ENCODE measurements at places on chromosomes 2 and 18.
A peak's percentile ranks its signal among the peaks of the same experiment; 100 is the strongest.

GRCh38 chr2:39202639-39203369, 41.0 kb downstream of the CDKL4 start:
- DNase-seq: no peak

DNA sequence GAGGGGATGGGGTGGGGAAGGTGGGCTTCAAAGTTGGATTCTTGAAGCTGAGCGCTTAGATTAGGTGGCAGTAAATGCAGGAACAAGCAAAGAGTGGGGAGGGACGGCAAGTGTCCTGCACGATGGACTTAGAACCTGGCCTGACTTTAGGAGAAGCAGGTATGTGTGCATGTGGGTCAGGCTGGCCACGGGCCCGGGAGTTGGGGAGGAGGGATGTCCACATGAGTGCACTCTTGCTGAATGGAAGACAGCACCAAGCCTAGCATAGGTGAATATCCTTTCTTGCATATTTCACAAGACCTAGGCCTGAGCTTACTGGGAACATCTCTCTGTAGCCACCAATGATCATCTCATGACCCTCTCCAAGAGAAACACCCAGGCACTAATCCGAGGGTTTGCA, 96.1 kb downstream of the DDX1 start:
- no peak for DNase-seq

DNA sequence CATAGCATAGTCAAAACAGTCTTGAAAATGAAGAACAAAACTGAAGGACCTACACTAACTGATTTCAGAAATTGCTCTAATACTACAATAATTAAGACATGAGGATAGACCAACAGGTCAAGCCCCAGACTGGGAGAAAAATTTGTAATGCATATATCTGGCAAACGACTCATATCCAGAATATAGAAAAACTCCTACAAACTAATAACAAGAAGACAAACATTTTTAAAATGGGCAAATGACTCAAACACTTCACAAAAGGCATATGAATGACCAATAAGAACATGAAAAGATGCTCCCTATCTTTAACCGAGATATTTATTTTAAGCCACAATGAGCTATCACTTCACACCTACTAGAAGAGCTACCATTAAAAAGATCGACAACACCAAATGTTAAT, 14.2 kb downstream of the TGFBRAP1 start:
- DNase-seq: no peak

- DNase-seq: no peak
Observed at GRCh38 chr18:21181766-21182165, 60.3 kb upstream of the GREB1L start.

GRCh38 chr2:39433586-39434195, 3.4 kb downstream of the MAP4K3 start:
- DNase-seq: no peak

DNA sequence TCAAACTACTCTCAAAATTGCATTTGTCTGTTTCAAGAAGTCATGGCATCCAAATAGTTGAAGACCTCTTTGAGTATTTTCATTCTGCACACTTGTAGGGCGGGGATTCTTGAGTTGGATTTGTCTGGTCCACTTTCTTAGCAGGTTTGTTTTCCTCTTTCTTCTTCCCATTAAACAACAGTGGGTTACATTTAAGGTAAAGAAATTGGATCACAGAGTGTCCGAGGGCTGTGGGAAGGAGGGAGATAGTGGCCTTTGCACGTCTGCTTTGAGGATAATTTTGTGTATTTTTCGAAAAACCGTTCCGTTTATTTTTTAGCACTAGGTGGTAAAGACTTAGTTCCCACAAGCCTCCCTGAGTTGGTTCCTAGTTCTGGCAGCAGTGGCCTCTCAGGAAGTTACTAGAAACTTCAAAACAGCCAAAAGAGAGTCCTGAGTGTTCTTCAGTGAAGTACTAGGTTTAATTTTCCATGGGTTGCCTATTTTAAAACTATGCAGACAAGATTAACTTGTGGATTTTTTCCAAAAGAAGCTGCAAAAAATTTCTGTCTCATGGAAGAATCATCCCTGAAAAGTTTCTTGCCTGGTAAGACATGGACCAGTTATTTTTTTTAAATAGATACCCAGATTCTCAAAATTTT, 107.9 kb downstream of the CDC42EP3 start:
- no peak for DNase-seq

DNA sequence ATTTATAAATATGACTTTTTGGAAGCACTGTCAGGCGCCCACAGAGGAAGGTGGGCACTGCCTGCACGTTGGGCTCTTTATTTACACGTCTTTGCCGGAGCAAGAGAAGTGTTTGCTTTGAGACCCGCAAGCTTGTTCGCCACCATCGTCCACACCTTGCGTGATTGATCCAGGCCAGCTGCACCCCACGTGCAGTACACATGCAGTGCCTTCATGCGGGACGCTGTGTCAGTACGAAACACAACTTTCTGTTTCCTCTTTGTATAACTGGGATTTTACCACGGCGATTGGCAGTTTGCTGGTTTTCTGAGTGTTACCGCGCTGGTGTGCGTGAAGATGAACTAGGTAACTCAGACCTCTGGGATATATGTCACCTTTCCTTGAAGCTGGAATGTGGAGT, 571.0 kb upstream of the SALL3 start:
- no peak for DNase-seq

DNA sequence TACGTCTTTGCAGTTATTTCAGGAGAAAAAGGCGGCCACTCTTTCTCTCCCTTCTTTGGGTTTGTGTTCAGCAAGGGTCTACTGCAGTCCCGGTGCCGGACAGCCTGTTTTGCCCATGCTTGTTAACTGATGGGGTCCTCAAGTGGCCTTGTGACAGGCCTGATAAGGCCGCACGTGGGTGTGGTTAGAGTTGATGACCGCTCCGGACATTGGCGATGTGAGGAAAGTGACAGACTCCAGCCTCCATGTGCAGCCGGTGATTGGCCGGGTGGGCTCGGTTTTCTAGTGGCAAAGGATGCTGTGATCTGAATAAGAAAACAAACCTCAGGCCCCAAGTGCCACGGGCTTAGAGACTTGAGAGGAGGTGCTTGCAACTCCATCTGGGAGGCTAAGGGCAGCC, 15.6 kb downstream of the HPCAL1 start:
- no peak for DNase-seq

GRCh38 chr18:12774982-12775381, 72.1 kb downstream of the PSMG2 start:
- DNase-seq: no peak

- no peak for DNase-seq
Observed at GRCh38 chr2:43032213-43033015, 194.0 kb downstream of the ZFP36L2 start.

- DNase-seq: no peak
Observed at GRCh38 chr2:172079838-172080640, 5.3 kb upstream of the DLX1 start.

DNA sequence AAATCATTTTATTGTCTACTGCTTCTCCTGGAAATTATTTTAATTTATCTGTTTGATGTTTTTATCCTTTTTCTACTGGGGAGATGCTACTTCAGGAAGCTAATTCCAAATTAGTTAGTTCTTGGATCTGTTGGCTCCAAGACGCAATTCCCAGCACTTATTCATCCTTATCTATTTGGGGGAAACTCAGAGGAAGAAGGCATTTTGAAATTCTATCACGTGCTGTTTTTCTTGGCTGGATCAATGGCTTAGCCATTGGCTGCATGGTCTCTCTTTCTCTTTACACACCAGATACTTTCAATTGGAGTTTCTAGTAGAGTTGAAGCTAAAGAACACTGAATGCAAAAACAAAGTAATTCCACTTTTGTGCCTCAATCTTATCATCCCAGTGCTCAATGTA, 98.3 kb downstream of the RAPGEF4 start:
- no peak for DNase-seq

GRCh38 chr2:2302359-2302758, 28.7 kb downstream of the MYT1L start:
- DNase-seq: no peak

DNA sequence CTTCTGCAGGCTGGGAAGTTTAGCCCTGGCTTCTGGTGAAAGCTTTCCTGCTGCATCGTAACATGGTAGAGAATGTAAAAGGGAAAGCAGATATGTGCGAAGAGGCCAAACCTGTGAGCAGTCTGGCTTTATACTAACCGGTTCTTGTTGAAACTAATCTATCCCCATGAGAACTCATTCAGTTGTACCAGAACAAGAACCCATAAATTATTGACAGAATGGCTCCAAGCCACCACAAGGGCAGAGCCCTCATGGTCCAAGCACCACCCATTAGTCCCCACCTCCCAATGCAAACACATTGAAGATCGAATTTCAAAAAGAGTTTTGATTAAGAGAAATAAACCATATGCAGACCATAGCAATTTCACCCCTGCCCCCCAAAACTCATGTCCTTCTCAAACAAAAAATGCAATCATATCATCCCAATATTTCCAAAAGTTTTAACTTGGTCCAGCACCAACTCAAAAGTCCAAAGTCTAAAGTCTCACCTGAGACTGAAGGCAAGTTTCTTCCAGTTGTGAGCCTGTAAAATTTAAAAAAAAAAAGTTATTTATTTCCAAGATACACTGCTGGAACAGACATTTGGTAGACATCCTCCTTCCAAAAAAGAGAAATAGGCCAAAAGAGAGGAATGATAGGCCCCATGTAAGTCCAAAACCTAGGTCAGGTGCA, 318.9 kb downstream of the CNTNAP5 start:
- no peak for DNase-seq

GRCh38 chr2:207223051-207223450, 57.3 kb upstream of the KLF7 start:
- DNase-seq: no peak

GRCh38 chr2:133867166-133867565, 298.9 kb upstream of the NCKAP5 start:
- DNase-seq: no peak

DNA sequence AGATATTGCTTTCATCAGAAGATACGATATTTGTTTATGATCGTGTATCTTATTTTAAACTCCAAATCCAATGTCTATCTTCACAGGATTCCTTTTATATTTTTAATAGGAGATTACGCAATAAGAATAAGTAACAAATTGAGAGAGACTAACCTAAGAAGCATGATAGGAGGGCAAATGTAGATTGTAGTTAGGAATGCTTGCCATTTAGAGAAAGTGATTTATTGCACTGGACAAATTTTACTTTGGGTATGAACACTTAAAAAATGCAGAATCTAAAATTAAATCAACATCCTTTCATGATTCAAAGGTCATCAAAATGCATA, 563.4 kb upstream of the POU3F3 start:
- DNase-seq: no peak

DNA sequence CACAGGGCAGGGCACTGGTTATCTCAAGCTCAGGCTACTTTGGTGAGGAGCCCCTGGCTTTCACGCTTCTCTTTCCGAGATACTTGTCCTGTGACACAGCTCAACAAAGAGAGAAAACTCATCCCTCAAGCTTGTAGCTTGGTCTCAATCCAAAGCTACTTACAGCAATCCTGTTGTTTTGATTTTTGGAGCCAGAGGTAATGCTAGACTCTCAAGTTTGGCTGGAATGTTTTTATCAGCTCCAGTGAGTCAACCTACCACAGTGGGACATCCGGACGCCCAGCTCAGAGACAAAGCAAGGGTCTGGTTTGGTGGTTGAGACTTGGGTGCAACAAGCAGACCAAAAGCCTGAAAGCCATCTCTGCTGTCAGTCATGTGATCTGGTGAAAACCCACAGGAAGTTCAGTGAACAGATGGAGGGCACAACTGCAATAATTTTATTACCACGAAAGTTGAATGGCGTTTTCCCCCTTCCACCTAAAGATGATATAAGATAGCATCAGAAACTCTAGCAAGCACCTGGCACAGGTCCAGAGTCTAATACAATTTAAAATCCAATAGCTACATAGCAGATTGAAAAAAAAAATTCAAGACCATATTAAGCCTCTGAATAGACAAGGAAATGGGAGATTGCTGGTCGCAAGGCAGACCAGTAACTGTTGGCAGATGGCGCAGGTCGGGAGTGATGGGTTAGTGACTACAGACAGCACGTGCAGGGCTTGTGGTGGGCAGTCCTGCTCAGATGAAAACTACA, 102.3 kb upstream of the SMAD7 start:
- DNase-seq: peak; percentile 69

DNA sequence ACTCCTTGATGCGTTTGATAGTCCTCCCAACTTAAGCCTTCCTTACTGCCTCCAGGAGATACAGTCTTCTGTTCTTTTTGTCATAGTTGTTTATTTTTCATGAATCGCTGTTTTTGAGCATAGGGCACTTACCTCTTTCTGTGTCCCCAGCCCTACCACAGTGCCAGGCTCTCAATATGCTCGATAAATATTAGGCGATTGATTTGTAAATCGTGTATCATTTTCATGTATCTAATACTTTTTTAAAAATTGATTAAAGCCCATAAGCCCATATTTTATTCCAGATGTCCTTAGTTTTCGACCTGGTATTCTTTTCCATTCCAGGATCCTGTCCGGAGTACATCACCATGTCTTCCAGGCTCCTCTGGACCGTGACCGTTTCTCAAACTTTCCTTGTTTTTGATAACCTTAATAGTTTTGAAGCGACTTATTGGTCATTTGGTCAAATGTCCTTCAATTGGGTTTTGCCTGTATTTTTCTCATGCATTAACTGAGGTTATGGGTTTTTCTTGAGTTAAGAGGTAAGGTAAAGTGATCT, 444 bp upstream of the MMADHC start:
- DNase-seq: no peak

- DNase-seq: no peak
Observed at GRCh38 chr18:60596928-60597327, 224.4 kb upstream of the MC4R start.

DNA sequence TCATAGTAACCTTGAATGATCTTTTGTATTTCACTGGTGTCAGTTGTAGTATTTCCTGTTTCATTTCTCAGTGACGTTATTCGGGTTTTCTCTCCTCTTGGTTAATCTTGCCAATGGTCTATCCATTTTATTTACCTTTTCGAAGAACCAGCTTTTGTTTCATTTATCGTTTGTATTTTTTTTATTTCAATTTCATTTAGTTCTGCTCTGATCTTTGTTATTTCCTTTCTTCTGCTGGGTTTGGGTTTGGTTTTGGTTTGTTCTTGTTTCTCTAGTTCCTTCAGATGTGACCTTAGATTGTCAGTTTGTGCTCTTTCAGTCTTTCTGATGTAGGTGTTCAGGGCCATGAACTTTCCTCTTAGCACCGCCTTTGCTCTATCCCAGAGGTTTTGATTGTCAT, 36.7 kb downstream of the SP140 start:
- no peak for DNase-seq

- no peak for DNase-seq
Observed at GRCh38 chr2:224055101-224055500, 16.0 kb upstream of the SERPINE2 start.

DNA sequence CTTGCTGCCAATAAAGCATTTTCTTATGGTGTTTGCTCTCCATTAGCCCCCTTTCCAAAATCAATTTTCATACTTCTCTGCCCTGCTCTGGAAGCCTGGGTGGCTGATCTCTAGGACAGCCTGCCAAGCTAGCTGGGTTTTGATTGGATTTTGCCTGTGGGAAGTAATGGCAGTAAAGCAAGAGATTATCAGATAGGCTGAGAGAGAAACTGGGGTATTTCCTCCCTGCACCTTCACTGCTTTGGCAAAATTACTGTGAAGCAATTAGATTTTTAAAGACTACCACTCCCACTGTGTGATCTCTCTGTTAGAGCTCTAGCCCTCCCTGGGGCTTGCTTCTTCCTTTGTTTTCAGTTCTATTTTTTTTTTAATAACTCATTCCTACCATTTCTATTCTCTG, 223.8 kb downstream of the DLGAP1 start:
- DNase-seq: no peak

- DNase-seq: no peak
Observed at GRCh38 chr2:167875529-167875928, 371.9 kb downstream of the STK39 start.

Data from NCI-H1694 treated with DMSO at 0.1 percent for 48 hours (cell line).